ENCODE measurements at places on chromosomes 16 and 17.

- DNase-seq = no peak
Observed at GRCh38 chr16:88403794-88404581, 21.2 kb downstream of the ZNF469 start.

DNA sequence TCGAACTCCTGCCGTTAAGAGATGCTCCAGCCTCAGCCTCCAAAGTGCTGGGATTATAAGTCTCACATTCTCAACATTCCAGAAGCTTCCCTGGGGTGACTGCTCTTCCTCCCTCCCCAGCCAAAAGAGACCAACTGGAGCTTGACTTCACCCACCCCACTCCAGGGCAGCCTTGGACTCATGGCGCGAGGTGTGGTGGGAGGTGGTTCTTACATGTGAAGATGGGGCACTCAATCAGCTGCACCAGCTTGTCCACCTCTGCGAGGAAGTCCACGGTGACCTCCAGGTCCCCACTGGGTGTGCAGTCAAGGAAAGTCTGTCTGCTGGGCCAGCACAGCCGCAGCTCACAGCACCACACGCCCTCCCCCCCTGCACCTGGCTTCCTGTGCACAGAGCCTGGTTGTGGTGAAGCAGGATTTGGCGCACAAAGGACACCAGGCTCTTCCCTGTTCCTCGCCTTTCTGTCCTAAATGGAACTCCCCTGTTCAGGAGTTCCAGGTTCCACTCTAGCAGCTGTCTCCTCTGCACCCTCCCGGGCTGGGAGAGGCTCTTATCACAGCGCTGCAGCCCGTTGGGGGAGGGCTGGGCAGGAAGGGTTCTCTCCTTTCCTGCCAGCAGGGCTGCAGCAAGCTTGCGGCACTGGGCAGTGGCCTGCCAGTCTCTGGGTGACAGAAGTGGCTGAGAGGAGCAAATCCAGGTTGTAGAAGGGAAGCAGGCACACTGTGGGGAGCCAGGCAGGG lies 9.6 kb upstream of the MTSS2 start:
- DNase-seq = peak; percentile 73

- no peak for DNase-seq
Observed at GRCh38 chr17:14360856-14361255, 60.0 kb downstream of the HS3ST3B1 start.

DNA sequence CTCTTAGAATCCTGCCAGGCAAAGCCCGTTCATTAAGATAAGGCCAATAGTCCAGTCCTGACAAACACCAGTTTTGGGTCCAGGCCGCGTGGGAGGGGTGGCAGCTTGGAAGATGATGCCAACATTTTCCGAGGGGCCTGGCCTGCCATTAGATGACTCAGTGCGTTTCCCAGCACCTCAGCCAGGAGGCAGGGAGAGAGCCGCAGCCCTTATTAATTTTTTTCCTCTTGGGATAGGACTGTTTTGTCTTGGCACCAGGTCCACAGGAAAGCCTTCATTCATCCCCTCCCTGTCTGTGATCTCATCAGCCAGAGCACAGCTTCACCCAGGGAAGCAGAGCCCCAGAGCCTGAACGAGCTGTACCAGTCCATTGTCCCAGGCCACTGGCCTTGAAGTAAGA lies 4.7 kb upstream of the NDEL1 start:
- DNase-seq = peak; percentile 96

- DNase-seq = no peak
Observed at GRCh38 chr17:51028176-51028863, 92.3 kb downstream of the SPAG9 start.

DNA sequence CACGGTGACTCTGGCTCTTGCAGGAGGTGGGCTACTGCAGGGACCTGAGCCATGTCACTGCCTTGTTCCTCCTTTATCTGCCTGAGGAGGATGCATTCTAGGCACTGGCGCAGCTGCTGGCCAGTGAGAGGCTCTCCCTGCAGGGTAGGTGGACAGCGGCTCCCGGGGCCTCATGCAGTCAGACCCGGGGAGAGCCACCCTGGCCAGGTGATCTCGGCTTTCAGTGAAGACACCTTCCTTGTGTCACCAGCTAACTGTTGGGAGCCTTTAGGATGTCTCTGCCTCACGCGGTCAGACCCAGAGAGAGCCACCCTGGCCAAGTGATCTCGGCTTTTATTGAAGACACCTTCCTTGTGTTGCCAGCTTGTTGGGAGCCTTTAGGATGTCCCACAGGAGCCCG lies 31.7 kb upstream of the KSR1 start:
- DNase-seq = no peak

DNA sequence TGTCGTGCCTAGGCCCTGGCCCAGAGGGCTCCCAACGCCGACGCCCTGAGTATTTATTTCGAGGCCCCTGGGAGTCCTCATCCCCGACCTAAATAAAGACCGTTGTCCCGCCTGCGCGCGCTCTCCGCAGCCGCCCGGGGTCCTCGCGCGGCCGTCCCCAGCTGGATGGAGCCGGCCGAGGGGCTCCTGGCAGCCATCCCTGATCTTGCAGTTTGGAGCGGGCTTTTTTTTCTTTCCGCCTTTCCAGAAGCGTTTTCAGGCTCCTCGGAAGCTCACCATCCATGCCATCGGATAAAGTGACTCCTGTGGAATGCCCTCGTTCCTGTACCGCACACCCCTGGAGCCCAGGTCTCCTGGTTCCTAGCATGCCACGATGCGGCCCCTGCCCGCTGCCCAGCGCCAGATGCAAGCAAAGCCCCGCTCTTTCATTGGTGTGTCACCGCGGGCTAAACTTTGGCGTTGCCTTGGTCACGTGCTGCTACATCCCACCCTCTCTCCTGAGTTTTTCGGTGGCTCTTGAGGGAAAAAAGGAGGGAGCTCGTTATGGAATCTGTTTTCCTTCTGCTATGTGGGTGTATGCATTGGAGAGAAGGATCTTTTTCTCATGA lies 716 bp downstream of the TMEM94 start:
- DNase-seq = no peak

GRCh38 chr17:78761789-78762406 lies 20.2 kb downstream of the CYTH1 start:
- no peak for DNase-seq

- no peak for DNase-seq
Observed at GRCh38 chr16:2175454-2175853, 19.9 kb downstream of the TRAF7 start.

DNA sequence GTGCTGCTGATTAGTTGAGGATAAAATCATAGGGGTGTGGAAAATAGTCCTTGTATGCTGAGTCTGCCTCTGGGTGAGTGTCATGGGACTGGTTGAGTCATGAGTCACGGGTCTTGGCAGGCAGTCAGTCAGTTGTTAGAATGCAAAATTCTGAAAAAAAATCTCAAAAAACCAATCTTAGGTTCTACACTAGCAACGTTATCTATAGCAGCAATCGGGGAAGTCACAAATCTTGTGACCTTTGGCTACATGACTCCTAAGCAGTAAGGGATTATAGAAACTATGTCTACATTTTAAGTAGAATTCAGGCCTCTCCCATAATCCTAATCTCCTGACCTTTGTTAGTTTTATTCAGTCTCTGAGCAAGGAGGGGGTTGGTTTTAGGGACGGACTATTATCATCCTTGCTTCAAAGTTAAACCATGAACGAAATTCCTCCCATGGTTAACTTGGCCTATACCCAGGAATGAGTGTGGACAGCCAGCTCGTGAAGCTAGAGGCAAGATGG lies 18.0 kb upstream of the PMFBP1 start:
- peak; percentile 45 for DNase-seq
